CD4-positive, alpha-beta T cell treated with Interferon gamma for 1 hour (primary cell): ENCODE measurements at places on chromosomes 7 and 10.

GRCh38 chr7:50660830-50661175 is 95.6 kb upstream of the DDC start:
- no peak for DNase-seq

GRCh38 chr7:132877573-132877972 is 204.3 kb downstream of the CHCHD3 start:
- no peak for DNase-seq

- DNase-seq = no peak
These were observed 15.9 kb downstream of the FAM53B start for GRCh38 chr10:124728071-124728829.

DNA sequence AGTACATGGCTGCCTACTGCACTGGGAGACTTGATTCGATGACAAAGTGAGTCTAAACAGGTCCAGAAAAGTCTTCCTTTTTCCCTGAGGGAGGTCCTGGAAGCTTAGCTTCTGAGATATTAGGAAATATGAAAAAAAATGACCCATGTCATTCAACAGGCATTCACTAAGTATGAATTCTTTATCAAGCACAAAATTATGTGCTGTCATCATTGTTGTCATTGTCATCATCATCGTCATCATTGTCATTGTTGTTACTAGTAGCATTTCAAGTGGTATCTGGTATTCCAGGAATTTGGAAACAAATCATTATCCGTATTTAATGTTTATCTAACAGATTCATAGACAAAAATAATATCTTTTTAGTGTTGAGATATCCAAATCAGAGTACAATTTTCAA is 49.7 kb upstream of the HECTD2 start:
- DNase-seq = no peak

DNA sequence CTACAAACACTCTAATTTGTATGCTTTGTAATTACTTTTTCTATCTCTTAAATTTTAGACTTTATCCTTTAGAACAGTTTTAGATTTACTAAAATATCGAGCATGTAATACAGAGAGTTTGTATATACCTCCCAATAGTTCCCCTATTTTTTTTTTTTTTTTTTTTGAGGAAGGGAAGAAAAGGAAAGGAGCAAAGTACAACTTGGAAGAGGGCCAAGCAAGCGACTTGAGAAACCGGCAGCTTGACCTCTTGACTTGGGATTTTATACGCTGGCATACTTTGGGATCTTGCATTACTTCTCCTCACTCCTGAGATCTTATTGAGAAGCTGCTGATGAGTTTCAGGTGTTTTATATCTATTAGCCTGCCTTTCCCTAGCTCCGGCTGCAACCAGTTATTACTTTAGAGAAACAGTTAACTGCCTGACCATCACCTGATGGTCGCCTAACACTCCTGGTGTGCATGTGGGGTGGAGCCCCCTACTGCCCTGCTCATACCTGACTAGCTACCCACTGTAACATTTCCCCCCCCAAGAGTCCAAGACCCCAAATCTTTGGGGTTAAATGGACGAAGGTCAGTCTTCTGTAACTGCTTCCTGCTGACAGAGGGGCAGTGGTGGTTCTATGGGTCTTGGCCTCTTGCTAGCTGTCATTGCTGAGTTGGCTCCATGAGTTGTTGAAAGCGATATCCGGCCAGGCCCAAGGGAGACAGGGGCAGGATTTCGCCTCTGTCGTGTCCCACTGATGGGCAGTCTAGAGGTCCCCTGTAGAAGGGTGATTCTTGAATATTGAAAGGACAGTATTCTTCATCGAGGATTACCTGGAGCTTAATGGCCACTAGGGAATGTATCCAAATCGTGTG is 28.5 kb downstream of the MKLN1 start:
- no peak for DNase-seq

- no peak for DNase-seq
These were observed 45.1 kb downstream of the CHN2 start for GRCh38 chr7:29239638-29240037.

- no peak for DNase-seq
These were observed 45.9 kb upstream of the IFRD1 start for GRCh38 chr7:112404321-112404720.

GRCh38 chr7:133230591-133231194 is 22.2 kb upstream of the EXOC4 start:
- DNase-seq = no peak

DNA sequence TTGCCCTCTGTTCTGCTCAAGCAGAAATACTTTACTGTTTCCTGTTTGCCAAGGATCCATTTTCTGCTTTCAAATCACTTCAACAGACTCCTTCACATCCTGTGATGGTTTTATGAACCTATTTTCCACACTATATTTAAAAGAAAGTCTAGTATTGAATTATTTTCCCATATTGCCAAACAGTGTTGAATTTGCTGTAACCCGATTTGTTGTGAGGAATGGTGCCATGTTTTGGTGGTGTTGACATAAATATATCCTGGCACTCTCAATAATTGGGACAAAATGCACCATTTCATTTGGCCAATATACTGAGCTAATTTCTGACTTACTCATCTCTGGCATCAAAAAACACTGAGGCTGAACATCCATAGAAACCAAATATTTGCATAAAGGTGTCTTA is 615.4 kb upstream of the SEMA3D start:
- DNase-seq = no peak

DNA sequence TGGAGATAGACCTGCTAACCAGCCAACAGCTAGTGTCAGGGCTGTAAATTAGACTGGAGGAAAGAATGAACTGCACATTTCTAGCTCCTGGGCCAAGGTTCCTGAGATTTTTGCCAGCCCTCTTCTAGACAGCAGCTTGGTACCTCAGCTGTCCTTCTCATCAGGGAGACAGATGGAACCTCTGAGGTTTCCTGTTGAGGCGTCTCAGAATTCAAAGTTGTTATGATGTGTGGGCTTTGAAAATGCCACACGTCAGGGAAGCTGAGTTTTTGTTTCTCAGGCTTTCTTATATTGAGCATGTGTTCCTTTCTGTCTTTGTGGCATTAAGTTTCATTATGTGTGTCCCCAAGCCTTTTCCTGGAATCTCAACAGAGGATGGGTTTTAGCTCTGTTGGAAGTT is 736.6 kb downstream of the AUTS2 start:
- DNase-seq = no peak

GRCh38 chr10:62048919-62049623 is 147.6 kb downstream of the ARID5B start:
- DNase-seq = peak; percentile 60

GRCh38 chr7:152699079-152699478 is 23.1 kb upstream of the XRCC2 start:
- no peak for DNase-seq

- no peak for DNase-seq
These were observed 687.8 kb downstream of the IPMK start for GRCh38 chr10:57579926-57580325.

DNA sequence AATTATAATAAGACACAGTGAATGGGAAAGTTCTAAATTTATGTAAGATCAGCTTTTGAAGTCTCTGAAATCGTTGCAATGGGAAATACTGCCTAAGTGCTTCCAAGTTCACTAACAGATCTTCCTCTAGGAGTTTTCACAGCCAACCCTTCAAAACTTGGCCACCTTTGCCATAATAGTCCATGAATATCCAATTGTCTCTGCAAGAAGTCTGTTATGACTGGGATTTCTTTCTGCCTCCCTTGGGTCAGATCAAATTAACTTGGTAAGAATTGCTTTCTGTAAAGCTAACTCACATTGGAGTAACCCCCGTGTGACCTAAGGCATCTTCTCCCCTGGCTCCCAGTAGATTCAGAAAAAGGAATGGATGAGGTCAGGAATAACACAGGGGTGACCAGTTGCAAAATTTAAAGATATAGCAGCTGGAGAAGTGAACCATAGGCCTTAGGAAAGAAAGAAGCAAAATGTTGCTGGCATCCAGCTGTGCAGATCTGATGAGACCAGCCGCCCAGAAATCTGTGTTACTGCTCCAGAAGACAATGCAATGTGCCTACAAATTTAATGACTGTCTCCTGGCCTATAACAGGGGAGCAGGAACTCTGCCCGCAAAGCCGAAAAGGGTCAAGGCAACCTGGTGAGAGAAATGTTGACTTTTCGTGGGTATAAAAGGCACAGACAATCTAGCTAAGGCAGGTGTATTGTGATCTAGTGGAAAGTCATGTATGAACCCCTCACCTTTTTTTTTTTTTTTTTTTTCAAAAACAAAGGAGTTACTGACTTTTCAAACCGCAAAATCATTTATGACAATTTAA is 7.5 kb upstream of the OPTN start:
- DNase-seq = no peak

DNA sequence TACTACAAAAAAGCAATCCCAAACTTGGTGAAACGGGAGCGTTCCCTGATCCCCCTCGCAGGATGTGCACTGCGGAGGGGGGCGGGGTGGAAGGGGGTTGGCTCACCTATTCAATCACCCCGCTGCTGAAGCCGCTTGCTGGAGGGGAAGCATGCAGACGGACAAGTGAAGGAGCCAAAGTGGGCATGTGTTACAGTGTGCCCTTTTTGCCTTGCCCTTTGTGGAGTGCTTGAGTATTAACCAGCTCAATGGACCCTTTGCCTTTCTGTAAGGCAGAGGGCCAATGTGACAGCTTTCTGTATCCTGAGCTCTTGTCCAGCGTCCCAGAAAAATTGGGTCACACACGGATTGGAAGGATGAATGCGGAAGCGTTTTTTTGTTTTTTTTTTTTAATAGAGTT is 348.9 kb upstream of the NPSR1 start:
- DNase-seq = no peak

DNA sequence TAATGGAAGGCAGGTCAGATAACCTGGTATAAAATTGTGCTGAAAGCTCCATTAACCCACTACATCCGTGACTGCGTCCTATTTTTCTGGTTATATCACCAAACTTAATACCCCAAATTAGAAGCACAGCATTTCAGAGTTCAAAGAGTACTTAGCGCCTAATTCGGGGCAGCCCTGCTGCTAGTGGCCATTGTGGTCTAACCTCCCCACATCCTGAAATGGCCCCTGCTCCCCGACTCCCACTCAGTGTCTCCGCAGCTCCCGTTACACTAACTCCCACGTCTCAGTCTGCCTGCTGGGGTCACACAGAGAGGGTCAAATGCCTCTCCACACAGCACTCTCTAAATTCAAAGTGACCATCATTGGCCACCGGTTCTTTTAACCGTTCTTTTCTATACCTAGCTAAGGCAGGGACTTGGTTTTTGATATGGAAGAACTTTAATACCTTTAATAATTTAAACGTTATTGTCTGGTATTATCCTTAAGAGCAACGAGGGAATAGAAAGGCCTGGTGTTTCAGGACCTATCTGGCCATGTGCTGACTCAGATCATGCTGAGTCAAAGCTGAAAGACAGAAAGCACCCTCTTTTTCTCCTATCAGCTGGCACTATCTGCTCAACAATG is 117.1 kb downstream of the KMT2E start:
- DNase-seq = no peak

GRCh38 chr10:31064348-31064747 is 32.7 kb upstream of the ZNF438 start:
- DNase-seq = no peak

GRCh38 chr7:137403353-137403695 is 59.8 kb upstream of the PTN start:
- DNase-seq = no peak

DNA sequence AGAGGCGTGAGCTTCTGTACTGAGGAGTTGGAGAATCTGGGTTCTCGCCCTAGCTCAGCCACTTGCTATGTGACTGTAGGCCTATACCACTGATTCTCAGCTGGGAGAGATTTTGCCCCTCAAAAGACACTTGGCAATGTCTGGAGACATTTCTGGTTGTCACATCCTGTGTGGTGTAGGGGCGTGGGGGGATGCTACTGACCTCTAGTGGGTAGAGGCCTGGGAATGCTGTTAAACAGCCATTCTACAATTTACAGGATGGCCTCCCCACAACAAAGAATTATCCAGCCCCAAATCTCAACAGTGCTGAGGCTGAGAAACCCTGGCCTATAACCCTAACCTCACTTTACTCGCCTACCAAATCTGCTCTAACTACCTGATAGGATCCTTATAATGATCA is 58.8 kb upstream of the GAD2 start:
- DNase-seq = no peak
